HT-29 (cell line): ENCODE measurements at places on chromosomes 5 and 9.

DNA sequence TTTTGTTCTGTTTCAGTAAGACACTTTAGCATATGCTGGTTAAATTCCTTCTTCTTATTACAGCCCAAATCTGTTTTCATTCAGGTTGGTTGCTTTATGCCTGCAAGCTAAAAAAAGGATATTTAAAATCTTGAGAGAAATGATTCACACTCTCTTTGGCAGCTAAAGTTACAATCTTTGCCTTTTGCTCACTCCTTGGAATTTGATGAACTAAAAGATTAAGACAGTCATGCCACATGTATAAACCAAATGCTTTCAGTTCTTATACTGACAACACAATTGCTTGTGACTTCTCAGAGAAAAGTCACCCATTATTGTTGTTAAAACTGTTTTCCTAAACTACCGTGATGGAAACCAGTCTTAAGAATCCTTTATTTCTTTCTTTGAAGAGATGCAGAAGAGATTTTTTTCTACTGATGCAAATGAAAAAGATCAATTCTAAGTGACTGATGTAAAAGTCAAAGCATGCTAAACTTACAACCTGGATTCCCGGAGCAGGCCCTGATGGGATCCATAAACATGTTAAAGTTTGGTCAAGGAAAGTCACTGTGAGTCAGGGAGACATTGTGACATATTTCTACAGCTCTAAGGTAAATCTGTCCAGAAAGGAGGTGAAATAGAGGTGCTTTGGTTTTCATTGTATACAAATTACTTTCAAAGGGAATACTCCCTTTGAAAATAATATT, 144.2 kb upstream of the CDH10 start:
- no peak for DNase-seq

- no peak for DNase-seq
These were observed 9.4 kb downstream of the FYB1 start for GRCh38 chr5:39209924-39210323.

DNA sequence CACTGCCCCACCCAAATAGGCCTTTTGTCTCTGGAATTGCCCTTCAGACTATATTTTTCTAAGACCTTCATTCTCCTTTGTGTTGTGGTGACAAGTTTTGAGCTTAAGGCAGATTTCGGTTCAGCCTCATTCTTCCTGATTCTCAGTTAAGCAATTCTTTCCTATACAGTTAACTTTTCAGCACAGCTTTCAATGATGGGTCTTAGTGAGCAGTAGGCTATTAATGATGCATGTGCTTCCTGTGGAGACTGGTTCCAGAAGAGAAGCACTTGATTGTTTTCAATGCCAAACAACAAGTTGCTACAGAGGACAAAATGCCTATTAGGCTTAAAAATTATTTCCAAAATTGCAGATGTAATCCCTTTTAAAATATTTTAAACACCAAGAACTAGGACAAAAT, 47.7 kb upstream of the TLX3 start:
- no peak for DNase-seq

DNA sequence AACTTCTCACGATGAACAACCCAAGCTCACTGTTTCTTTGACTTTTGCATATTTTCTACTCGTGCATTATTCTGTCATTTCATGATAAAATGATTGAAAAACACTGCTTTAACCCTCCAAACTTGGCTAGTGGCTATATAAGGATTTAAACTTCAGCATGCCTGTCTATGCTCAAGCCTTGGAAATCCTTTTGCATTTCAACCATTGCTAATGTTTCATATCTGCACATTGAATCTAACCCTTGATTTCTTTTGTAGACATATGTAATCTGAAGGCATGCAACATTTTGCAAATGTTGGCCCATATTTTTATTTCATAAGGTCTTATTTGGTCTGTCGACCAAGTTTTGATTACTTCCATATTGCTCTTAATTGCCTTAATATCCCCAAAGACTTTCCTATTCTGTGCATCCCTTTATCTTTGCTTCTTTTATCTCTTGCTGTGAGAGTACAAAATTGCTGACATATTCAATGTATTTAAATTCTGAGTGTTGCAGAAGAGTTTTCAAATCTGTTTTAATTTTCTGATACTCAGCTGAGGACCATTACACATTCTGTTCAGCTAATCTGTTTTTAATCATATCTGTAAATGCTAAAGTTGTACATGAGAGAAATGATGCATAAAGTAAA, 403.7 kb upstream of the ZNF608 start:
- DNase-seq = no peak

GRCh38 chr5:39187831-39188731, 31.3 kb downstream of the FYB1 start:
- DNase-seq = no peak

- no peak for DNase-seq
These were observed 32.9 kb upstream of the TRIO start for GRCh38 chr5:14110196-14110595.

DNA sequence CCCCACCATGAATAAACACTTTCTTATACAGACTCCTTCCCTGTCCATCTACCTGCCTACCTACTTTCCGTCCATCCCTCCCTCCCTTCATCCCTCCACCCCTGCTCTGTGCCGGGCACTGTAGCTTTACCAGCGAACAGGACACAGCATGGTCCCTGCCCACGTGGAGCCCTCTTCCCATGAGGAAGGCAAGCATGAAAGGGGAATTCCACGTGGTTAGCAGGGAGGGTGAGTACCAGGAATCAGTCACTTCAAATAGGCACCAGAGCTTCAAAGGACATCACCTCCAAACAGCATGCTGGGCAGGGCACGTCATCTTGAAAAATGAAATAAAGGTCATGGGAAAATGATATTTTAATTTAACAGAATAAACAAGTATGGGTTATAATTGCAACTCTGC, 35.0 kb upstream of the TDRD7 start:
- DNase-seq = no peak
